MG63 (cell line): ENCODE measurements at places on chromosomes 2 and 18.

DNA sequence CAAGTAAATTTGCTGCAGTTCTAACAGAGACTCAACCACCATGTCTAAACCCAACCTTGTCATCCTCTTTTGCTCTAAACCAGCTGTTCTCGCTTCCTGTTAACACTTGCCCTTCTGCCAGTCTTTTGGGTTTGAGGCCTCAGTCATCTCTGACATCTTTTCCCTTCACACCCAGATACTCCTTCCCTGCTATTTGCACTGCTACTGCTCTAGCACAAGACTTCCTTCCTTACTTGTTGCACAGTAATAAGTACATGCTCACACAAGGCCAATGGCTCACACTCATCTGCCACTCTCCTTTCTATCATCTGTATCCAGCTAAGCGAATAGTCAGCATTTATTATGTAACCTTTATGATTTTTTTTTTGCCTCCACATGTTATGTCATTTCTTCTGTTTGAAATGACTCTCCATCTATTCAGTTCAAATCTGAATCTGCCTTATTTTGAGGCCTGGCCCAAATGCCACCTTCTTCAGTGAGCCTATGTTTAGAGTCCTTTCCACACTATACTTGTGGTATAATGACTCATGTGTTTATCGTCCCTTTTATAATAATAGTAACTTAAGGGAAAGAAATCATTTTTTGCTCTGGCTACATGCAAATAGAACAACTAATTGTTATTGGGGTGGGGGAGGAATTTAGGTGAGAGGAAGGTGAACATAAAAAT, 22.5 kb upstream of the CDKL4 start:
- DNase-seq = no peak

DNA sequence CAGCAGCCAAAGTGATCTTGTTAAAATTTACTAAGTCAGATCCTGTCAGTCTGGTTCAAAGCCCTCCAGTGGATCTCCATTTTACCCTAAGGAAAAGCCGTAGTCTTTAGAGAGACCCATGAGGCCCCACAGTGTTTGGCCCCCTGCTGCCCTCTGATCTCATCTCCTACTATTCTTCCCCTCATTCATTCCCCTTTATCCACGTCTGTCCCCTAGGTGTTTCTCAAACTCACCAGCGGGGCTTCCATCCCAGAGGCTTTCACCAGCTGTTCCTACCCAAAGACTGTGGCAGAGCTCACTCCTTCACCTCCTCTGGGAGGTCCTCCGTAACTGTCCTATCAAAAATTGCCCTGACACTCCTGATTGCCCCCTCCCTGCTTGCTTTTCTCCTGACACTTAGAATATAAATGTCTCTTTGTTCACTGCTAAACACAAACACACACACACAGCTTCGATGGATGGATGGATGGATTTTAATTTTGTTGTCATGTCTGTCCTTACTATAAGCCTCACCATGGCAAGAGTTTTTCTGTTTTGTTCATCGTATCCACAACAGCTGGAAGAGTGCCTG, 26.1 kb downstream of the LIMS1 start:
- DNase-seq = no peak

DNA sequence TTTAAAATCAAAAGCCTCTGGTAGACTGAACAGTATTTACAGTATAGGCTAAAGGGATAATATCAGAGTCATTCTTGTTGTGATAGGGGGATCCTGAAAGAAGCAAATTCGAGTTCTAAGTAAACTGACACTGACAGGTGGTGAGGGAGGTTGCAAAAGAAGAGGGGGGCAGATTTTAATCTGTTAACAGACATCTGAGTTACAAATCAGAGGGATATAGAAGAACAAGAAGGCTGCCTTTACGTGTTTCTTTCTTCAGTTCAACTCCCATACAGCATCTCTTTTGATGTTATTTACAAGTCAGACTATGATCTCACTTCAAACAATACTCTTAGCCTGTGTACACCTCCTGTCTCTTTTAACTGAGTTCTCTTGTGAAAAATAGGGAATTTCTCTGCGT, 16.3 kb upstream of the ITGA4 start:
- no peak for DNase-seq

DNA sequence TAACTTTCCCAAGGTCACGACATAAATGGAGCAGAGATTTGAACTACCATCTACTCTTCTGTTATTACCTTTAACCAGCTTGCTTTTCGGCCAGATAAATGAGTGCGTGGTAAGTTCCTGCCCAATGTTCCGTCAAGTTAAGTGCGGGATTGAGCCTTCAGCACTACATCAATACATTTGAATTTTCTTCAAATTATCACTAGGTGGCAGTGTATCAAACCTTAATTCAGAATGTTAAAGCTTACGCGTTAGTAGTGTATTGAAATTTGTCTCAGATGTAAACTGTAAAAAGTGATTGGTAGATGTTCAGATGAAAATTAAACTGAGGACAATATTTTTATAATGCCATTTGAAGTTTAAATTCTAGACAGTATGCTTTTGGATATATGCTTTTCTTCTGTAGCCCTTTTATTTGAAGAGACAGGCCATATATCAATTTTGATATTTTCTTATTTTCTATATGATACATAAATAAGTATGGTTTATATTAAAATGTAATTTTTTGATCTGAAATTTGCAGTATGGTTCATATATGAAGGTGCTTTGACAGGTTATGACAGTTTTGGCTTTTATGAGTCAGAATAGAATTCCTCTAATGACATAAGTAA, 681.3 kb downstream of the ADCYAP1 start:
- no peak for DNase-seq

DNA sequence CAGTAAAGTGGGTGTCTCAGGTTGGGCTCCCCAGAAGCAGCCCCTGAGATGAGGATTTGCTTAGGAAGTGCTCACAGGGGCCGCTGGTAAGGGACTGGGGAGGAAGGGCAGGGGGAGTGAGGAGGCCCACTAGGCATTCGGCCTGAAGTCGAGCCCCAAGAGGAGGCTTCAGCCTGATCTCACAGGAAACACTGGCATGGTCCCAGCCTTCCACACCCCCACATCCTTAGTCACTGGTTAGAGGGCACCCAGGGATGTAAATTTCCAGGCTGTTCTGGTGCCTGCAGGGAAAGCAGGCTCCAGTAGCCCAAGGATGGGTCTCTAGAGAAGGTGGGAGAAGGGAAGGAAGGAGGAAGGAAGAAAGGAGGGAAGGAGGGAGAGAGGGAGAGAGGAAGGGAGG, 22.4 kb upstream of the KCNK3 start:
- peak; percentile 70 for DNase-seq

DNA sequence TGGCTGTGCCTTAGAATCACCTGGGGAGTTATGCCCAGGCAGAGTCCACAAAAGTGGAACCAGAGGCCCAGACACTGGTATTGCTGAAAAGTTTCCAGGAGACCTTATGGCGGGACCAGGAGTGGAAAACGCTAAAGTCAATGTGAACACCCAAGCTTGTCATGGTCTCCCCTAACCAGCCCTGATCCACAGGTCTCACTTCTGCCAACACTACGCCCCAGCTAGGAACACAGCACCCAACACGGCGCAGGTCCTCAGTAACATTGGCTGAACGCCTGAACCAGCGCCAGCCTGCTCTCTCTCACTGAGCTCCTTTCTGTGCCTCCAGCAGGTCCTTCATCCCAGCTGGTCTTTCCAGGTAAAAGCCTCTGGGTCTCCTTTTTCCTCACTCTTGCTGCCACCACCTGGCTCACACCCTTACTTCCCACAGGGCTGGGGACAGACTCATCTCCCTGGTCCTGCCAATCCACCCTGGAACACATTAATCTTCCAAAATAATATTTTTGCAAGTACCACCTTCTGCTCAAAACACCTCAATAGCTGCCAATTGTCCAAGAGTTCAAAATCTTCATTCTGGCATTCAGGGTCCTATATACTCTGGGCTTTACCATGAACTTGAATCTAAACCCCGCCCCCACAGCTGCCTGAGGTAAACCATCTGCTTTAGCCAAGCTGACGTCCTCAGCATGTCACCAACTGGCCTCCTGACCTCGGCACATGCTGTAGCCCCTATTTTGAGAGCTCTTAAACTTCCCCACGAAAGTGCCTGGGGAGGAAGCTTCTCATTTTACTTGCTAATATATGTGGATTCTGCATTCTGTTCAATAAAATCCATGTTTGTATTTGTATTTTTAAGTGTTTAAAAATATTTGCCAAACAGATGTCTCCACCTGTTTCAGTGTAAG, 34.6 kb downstream of the ADCY3 start:
- DNase-seq = no peak

GRCh38 chr18:57441071-57441794, 6.1 kb downstream of the ONECUT2 start:
- peak; percentile 64 for DNase-seq

DNA sequence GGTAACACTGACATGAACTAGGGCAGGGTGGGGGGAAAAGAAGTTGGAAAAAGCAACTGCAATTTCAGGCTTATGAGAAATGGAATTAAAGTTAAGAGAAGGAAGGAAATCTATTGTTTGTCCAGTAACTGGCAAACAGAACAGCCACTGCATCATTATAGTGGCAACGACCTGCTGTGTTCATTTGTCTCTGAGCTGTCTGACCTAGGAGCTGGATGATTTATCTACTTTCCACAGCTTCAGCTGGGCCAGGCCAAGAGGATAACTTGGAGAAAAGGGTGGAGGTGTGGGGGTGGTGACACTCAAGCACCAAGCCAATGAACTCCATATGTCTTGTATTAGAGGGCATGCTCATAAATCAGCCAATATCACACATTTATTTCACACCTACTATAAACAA, 291.5 kb upstream of the KLHL29 start:
- DNase-seq = no peak

GRCh38 chr18:25042641-25043051, 309.3 kb downstream of the ZNF521 start:
- no peak for DNase-seq

- no peak for DNase-seq
These were observed 6.3 kb upstream of the EMILIN2 start for GRCh38 chr18:2840521-2840920.

- DNase-seq = no peak
These were observed 359.8 kb downstream of the CDH7 start for GRCh38 chr18:66110607-66111006.

DNA sequence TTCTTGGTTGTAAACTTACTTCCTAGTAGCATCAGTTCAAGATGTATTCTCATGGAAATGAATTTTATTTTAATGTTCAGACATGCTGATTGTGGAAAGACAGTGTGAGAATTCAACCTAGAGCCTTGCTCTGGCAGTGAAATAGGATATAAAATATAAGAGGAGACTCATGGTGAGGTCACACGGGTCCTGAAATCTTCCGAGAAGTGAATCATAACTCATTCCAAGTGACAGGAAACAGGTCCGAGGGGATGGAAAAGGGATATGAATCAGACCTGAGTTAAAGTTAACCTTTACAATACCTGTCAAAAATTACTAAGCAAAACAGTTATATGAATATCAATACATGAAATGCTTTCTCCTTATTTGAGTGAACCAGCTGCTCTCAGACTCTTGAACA, 185.2 kb upstream of the LRRTM1 start:
- peak; percentile 9 for DNase-seq

DNA sequence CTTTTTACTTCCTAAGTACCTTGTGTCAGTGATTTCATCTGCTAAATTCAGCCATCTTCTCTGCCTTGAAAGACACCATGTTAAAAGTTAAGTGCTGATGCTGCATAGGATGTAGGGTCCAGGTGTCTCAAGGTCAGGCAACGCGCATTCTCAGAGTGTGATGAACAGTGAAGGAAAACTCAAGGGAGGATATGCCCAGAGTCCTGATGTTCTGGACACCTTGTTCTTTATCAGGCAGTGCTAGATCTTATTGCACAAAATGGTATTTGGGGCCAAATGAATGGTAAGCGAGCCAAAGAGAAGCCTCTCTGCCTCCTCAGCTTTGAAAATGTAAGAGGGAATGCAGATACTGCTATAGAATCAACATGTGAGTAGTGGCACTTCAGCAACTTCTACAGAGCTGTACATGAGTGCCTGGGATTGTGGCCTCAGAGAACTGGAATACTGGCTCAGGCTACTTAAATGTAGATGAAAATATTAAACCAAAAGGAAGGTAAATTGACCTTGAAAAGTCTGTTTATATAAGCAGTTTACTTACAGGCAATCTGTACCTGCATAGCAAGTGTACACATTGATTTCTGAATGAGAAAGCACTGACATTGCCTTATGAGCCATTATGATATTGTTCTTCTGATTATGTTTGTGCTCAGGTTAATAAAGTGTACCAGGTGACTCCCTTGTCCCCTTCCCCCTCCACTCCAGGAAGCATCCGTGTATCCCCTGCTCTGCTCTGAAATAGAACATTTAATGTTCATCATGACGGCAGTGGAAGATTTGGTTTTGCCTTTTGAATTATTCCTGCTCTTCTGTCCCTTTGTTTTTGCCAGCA, 86.7 kb upstream of the RANBP2 start:
- no peak for DNase-seq

- no peak for DNase-seq
These were observed 101.2 kb downstream of the LTBP1 start for GRCh38 chr2:33047939-33048338.

GRCh38 chr2:201448701-201449100, 2.6 kb downstream of the TRAK2 start:
- DNase-seq = no peak

- peak; percentile 80 for DNase-seq
These were observed 628 bp upstream of the CAPG start for GRCh38 chr2:85410584-85411404.

- peak; percentile 35 for DNase-seq
These were observed 676 bp downstream of the HOXD11 start for GRCh38 chr2:176107731-176108181.

DNA sequence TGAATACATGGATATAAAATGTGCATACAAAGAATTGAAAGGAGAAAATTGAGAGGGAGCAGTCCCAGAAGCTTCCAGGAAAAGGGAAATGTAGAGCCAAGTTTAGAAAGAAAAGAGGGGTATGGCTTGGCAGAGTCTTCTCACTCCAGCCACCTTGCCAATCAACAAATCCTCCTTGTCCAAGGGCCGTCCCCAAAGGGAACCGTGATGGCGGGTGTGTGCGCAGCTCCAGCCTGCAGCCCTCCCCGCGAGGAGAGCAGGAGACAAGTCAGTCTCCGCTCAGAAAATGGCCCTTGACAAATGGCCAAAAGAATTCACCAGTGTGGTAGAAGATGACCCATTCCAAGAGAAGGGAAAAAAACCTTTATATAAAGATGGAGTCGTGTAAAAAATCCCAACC, 448.3 kb upstream of the POU3F3 start:
- DNase-seq = peak; percentile 6

DNA sequence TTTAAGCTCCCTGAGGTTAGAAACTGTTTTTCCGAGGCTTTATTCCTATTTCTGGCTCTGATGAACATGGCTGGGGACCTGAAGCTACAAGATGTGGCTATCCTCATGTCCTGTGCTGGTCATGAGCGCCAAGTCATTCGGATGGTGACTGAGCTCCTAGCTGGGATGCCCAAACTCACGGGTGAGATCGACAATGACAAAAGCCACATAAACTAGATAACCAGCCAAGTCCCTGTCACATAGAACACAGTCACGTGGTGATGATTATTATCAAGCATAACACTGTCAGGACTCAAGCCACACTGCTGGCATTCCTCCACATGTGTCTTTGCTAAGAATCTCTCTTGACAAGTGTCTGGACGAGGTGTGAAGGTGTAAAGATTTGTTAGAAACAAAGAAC, 274.9 kb downstream of the CLIP4 start:
- no peak for DNase-seq

GRCh38 chr2:209806318-209806717, 34.7 kb downstream of the UNC80 start:
- no peak for DNase-seq

- DNase-seq = no peak
These were observed 26.2 kb downstream of the SH2D6 start for GRCh38 chr2:85444629-85445172.
